ENCODE measurements at places on chromosomes 2 and 18.

GRCh38 chr18:42045346-42045745 is 90.3 kb downstream of the PIK3C3 start:
- DNase-seq, result no peak

DNA sequence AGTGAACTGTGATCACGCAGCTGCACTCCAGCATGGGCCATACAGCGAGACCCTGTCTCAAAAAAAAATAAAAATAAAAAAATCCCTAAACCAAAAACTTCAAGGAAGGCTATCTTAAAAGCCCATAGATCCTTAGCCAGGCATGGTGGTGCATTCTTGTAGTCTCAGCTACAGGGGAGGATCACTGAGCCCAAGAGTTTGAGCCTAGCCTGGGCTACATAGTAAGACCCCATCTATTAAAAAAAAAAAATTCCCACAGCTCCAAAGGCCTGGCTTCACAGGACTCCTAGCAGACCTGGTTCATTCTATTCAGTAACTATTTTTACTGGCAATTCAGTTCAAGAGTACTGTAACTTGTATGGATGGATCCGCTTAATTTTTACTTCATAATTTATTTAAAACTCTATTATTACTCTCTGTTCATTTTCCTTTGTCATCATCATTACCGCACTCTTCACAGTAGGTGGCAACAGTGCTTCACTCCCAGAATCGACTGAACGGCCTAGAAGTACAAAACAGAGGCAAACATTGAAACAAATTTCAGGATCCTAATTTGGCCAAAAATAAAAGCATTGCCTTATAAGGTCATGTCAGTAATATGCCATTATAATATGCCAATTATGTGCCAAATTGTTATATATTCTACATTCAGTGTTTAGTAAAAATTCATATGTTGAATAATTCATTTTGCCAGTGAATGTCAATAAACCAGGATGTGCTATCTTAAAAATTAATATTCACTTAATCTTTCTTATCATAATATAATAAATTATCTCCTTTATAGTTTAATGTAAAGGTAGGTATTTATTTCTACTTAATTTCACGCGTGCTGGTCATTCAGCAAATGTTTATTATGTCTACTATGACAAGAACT is 14.3 kb upstream of the STAM2 start:
- DNase-seq, result no peak

- DNase-seq, result no peak
Measured at GRCh38 chr2:77161009-77161408, 361.2 kb downstream of the LRRTM4 start.

GRCh38 chr18:54090856-54091255 is 133.6 kb downstream of the MBD2 start:
- no peak for DNase-seq

- no peak for DNase-seq
Measured at GRCh38 chr18:26473672-26474071, 74.7 kb downstream of the KCTD1 start.

DNA sequence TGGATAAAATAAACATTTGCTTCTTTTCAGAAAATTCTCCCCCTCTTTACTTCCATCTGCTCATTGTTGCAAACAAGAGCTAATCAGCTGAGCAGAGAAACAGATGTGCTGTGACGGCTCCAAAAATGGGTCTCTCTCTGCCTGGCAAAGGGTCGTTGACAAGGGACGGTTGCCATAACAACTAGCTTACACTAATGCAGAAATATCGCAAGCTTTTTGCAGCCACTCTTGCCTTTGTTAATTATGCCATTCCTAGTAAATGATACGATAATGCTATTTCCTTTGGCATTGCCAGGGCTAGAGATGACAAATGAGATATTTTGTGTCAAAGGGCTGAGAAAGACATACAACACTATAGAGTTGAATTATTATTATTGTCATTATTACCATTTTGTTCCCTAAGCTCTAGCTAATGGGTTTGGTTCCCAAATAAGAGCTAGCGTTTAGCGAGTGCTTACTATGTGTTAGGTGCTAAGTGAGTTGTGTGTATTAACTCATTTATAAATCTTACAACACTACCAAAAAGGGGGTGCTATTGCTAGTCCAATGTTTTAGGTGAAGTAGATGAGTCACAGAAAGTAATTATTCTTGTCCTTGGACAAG is 46.8 kb downstream of the MYO3B start:
- DNase-seq, result no peak

GRCh38 chr2:84882775-84883550 is 2.1 kb upstream of the TRABD2A start:
- no peak for DNase-seq

DNA sequence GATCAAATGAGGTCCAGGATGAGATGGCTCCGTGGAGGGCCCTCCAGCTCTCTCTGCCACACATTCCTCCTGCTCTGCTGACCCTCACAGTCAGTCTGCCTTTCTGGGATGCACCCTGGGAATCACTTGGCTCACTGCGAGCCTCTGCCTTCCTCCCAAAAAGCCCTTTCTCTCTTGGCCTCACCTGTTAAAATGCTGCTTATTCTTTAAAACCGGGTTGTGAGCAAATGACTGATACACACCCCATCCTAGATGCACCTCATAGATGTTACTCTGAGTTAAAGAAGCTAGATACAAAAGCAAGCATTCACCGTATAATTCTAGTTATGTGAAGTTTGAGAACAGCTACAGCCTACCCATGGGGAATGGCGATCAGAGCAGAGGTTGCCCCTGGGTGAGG is 167.7 kb upstream of the MYCN start:
- no peak for DNase-seq

DNA sequence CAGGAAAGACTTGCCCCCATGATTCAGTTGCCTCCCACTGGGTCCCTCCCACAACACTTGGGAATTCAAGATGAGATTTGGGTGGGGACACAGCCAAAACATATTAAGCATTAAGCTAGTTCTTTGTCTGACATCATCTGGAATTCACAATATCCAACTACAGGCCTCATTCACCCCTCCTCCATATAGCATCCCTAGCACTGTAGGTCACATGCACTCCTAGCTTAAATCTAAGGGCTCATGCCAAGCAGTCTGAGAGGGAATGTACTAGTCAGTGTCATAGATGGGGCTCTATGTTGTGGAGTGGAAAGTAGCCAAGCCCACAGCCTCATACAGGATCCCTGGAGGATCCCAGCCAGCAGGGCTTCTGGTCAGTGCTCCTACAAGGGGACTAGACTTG is 92.1 kb downstream of the IRS1 start:
- DNase-seq, result no peak

DNA sequence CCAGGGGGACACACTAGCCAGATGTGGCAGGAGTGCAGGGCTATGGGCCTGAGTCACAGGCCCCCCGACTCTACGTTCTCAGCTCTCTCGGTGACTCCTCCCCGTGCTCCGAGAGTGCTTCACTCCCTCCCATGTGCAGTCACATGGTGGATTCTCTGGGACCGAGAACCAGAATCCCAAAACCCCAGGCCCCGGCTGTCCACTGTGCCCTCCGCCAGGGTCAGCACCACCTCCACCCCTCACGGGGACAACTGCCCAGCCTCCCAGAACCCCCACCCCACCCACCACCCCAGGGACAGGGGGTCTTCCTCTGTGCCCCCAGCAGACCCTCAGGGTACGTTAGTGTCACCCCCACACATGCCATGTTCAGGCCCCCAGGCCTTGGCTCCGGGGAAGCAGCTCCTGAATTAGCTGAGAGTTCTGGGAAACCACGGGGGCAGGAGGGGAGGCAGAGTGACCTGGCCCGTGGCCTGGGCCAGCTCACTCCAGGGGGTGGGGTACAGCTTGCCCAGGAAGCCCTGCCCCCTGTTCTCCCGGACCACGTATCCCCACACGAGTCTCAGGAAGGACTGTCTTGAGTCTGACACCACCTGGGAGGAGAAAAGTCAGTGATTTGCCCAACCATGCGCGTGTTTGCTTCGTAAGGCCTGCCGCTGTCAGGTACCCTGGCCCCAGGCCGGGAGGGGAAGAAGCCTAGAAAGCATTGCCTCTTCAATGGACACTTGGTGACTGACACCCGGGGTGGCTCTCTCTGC is 4.4 kb downstream of the RAMP1 start:
- no peak for DNase-seq

DNA sequence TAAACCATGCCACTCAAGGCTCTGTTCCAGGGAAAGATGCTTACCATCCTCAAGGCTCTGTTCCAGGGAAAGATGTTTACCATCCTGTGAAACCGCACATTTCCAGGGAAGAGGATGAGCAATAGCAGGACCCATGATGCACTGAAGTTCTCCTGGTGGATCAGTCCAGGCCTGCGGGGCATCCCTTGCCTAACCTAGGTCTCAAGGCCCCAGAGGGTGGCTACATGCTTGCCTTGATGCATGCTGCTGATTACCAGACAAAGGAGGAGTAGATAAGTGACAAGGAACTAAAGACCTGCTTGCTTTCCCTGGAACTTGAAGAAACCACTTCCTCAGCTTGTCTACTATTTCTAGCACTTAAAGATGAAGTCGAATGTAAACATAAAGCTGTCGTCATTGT is 111.0 kb upstream of the LINC00305 start:
- DNase-seq, result no peak

- DNase-seq, result no peak
Measured at GRCh38 chr2:157419031-157419575, 24.8 kb downstream of the CYTIP start.

- DNase-seq, result no peak
Measured at GRCh38 chr2:118764855-118765254, 82.6 kb downstream of the EN1 start.

DNA sequence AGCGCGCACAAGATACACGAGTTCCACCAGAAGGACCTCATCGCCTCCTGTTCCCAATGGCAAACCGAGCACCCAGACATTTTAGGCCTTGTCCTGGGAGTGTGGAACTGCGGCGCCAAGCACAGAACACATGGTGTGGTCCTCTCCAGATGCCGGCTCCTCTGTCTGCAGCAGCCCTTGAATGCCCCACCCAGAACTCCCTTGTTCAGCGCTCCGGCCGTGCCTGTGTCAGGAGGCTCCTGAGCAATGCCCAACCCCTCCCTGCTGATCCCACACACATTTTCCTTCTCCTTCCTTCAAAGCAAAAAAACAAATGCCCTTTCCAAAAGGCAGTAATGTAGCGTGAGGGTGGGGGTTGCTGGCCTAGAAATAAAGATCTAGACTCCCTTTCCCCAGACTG is 89.8 kb downstream of the GFPT1 start:
- DNase-seq, result no peak

Measured in thoracic aorta (tissue), 2 donors.